ENCODE measurements at places on chromosomes 6 and 20.

GRCh38 chr6:1619098-1619672 lies 9.5 kb downstream of the FOXC1 start:
- DNase-seq: peak; percentile 45

DNA sequence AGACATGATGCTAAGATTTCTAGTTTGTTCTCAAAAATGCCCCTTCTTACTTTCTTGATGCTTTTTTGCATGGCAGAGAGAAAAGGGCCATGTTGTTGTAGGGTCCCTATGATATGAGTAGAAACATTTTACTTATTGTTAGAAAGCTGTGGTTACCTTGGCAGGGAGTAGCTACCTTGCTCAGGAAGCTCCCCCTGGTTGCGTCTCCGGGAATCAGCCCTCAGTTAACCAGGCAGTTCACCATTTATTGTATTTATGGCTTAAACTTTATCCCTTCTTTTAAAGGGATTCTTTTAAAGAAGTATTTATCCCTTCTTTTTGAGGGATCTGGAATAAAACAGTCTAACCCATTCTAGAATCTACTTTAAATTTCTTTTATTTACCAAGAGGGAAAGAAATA lies 113.9 kb upstream of the PROKR2 start:
- DNase-seq: no peak

DNA sequence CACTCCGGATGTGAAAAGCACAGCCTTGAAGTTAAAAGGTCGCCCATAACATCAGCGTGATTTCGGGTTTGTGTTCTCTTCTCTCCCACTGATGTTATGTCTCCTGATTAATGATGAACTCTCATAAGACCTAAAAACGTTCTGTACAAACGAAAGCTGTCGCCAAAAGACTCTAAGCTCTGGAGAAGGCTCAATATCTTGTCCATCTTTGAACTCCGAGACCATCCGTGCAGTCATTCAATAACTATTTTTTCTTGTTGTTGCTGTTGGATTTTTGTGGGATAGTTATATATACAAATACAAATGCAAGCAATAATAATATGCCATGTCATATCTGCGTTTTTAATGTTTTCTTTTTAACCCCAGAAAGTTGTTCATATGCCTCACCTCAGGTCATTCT lies 291.8 kb upstream of the MARCKS start:
- DNase-seq: no peak

DNA sequence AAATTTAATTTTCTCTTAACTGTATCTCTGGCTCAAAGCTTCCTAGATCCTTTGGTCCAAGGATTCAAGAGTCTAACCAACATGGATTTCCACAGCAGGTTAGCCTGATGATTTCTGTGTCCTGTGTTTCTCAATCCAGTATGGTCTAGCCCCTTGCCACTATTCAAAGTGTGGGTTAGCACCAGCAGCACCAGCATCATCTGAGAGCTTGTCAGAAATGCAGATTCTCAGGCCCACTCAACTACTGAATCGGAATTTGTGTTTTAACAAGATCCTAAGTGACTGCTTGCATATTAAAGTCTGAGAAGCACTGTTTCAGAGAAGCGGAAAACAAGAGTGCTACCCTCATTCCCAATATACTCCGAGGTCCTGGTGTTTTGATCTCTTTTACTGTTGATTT lies 133.8 kb upstream of the PRDM1 start:
- DNase-seq: no peak

DNA sequence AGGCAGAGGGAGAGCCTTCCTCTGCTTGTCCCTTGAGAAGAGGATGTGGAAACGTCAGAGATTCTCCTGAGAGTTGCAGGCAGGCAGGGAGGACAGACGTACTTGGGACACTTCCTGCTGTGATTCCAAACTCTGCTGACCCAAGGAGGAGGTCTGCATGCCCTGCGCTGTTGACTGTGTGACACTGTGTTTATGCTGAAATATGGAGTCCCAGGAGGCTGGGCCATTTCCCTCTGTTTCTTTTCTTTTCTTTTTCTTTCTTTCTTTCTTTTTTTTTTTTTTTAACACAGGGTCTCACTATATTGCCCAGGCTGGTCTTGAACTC lies 63.5 kb upstream of the BHLHE23 start:
- no peak for DNase-seq

DNA sequence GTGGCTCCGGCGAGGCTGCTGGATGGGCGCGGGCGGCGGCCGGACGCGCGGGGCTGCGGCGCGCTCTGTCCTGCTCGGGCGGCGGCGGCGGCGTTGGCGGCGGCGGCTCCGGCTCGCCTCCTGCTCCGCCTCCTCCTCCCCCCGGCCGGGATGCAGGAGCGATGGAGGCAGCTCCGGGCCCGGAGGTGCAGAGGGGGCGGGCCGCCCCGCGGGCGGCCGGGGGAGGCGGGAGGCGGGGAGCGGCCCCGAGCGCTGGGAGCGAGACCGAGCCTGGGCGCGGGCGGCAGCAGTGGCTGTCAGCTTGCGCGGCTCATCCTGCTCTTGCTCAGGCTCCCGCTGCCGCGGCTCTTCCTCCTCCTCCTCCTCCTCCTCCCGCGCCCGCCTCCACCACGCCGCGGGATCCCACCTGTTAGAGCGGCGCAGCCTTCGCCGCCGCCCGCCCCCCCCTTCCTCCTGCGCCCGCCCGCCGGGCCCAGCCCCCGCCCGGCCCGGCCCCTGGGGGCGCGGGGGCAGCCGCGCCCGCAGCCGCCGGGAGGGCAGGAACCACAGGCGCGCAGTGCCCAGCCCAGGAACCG lies at the start of gene NOL4L:
TSS of gene NOL4L (minus strand) at position 323 of the 575 bp plus-strand sequence. CDS start 443 bp downstream, outside the sequence.
- peak; percentile 72 for DNase-seq

DNA sequence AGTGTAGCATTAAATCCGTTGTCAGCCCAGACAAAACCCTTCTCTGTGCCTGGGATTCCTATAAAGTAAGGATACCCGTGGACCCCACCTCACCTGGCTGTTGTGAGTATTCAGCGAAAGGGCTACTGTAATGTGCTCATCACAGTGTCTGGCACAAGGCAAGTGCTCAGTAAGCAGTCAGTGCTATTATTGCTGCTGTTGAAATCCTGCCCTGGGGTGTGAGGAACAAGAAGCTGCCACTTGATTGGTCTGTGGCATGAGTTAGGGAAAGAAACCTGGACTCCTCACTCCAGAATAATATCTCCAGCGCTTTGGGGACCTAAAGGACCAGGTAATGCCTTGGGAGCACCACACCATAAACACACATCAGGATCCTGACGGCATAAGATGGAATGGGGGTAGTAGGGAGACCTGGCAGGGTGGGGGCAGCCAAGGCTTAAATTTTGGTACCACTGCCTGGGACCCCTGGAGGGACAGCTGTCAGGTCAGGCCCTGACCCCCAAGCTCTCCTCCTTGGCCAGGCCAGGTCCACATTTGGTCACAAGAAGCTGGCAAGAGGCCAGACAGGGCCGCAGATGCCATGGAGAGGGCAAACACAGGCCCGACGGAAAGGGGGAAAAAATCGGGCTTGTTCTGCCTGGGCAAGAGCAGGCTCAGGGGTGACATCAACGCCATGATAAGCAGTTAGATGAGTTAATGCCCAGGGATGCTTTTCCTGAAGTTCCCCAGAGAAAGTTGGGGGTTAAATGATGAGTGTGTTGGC lies 66.5 kb downstream of the MRPL14 start:
- DNase-seq: no peak

- DNase-seq: peak; percentile 40
These were observed 684 bp upstream of the DNAH8 start for GRCh38 chr6:38714239-38715015.

DNA sequence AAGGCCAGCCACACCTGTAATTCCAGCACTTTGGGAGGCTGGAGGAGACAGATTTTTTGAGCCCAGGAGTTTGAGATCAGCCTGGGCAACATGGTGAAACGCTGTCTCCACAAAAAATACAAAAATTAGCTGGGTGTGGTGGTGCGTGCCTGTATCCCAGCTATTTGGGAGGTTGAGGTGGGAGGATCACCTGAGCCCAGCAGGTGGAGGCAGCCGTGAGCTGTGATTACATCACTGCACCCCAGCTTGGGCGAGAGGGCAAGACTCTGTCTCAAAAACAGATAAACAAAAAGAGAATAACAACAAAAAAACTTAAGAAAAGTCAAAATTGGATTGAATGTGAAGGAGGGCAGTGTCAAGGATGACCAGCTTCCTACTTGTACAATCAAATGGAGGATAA lies 2.9 kb downstream of the TPD52L1 start:
- DNase-seq: no peak

DNA sequence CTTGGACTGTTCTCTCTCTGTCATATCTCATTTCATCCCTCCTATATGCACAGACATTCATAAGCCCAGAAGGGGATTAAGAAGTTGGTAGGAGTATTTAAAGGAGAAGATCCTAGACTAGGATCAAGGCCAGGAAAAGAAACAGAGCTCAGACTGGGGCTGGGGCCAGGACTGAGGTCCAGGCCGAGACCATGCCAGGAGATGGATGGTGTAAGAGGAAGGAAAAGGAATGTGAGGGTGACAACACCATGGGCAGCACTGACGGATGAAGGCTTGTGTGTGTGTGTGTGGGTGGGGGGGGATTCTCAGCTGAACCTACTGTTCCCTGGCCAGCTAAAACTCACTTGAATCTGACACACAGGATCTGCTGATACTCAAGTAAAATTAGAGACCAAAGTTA lies 182.1 kb downstream of the KIF6 start:
- no peak for DNase-seq

- no peak for DNase-seq
These were observed 58.5 kb upstream of the SLC22A16 start for GRCh38 chr6:110534731-110535492.
